ENCODE measurements at places on chromosomes 7 and 10.

- no peak for ATAC-seq
Observed at GRCh38 chr7:2028733-2029132, 204.0 kb downstream of the MAD1L1 start.

- no peak for ATAC-seq
Observed at GRCh38 chr7:127907110-127908040, 123.9 kb downstream of the LRRC4 start.

DNA sequence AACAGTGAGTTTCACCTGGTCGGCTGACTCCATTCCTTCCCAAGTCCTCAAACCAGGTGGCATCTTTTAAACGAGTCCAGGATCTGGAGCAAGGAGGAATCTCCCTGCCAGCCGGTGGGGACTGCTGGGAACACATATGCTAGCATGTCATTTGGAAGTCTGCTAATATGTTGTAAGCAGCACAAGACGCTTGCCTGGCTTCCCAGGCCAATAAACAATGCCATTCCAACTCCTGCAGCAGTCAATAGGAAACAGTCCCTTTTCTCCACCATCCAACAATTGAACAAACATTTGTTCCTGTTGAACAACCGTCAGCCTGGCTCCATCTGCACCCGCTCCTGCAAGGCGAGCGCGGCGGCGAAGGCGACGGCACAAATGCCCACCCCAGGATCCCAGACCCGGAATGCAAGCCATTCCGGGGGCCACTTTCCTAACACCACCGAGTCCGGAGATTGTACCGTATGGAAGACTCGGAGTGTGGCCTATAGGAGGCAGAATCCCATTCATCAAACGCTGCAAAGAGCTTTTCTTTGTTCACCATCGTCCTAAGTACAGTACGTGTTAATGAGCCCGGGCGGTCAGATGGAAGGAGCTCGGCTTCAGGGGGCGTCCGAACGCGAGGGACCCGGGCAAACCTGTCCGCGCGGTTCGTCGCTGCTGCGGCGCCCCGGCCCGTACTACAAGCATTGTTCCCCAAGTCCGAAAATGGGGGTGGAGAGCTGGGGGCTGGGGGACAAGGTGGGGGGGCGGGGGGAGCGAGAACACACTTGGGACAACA is 1.6 kb downstream of the FAM53B start:
- ATAC-seq: no peak

DNA sequence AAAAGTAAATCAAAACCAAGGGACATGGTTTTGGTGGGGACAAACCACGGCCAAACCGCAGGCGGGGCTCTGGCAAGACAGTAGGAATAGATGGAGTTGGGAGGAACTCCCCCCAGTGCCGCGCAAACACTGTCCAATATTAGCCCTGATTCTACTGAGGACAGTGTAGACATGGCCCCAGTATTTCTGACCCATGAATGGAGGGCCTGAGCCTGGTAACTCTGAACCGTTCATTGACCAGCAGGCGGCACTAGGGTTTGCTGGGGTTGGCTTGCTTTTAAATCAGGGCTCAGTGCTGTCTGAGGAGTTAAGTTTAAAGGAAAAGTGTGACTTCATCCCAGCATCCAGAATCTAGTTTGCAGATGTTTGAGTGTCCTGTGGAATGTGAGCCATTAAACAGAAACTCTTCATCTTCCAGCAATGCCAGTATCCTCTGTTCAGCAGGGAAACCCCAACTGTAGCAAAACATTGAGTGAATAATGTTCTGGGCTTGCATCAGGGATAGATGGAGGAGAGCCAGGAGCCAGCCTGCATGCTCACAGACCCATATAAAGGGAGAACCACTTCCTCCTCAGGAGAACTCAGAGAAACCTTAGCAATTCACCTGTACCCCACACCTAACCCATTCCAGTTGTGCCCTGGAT is 147.4 kb upstream of the PRSS58 start:
- no peak for ATAC-seq

DNA sequence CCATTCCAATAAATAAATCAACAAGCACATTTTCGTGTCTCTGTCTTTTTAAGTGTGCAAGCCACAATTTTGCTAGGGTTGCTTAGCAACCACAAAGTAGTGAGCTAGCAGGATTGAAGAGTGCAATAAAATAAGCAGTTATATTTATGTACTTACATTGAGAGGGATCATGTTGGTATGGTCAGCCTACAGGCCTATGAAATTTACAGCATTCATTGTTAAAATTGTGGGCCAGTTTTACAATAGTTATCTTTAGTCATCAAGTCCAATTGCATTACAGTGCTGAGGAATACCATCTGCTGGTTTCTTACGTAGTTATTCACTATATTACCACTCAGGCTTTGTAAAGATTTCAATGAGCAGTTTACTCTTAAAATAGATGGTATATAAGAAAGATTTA is 192.5 kb upstream of the POT1 start:
- no peak for ATAC-seq

DNA sequence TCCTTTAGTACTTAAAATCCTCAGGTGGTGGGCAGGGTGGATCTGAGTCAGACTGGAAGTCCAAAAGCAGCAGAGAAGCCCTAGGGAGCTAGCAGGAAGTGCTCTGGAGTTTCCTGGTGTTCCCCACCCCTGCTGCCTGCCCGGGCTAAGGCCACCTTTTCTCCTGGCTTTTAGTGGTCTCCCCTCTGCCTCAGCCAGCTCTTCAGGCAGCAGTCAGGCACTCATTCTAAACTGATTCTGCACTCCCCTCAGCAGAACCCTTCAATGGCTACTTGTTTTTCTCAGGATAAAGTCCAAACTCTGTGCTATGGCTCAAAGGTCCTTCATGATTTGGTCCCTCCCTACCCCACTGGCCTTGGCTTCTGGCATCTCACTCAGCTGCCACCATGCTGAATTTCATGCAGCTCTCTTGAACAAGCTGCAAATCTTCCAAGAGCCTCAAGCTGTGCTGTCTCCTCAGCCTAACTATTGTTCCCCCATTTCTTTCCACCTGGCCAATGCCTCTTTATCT is 28.9 kb upstream of the DNMBP start:
- ATAC-seq: peak; percentile 53

DNA sequence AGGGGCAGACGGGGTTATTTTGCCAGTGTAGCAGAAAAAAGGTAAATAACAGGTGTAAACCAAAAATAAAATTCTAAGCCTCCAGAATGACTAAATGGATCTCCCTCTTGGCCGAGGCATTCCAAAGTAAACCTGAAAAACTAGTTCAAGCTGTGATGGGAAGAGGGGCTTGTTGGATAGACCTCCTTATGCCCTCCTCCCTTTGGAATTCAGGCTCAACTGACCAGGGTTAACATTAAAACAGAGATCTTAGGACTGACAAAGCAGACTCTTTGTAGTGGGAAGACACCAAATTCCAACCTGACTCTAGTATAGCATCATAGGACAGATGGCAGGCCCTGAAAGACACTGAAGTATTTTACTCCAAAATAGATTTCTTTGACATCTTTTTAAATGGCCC is 113.8 kb upstream of the ITGB1 start:
- no peak for ATAC-seq

DNA sequence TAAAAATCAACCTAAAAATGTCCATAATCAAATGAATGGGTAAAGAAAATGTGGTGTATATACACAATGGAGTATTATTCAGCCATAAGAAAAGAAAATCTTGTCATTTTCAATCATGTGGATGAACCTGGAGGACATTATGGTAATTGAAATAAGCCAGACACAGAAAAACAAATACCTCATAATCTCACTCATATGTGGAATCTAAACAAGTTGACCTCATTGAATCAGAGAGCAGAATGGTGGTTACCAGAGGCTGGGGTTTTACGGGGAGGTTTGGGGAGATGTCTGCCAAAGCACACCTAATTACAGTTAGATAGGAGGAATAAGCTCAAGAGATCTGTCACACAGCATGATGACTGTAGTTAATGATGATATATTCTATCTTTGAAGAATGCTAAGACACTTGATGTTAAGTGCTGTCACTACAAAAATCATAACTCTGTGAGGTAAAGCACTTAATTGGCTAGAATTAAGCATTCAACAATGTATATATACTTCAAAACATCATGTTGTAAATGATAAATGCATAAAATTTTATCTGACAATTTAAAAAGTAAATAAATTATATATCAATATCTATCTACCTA is 39.1 kb upstream of the TNPO3 start:
- no peak for ATAC-seq

DNA sequence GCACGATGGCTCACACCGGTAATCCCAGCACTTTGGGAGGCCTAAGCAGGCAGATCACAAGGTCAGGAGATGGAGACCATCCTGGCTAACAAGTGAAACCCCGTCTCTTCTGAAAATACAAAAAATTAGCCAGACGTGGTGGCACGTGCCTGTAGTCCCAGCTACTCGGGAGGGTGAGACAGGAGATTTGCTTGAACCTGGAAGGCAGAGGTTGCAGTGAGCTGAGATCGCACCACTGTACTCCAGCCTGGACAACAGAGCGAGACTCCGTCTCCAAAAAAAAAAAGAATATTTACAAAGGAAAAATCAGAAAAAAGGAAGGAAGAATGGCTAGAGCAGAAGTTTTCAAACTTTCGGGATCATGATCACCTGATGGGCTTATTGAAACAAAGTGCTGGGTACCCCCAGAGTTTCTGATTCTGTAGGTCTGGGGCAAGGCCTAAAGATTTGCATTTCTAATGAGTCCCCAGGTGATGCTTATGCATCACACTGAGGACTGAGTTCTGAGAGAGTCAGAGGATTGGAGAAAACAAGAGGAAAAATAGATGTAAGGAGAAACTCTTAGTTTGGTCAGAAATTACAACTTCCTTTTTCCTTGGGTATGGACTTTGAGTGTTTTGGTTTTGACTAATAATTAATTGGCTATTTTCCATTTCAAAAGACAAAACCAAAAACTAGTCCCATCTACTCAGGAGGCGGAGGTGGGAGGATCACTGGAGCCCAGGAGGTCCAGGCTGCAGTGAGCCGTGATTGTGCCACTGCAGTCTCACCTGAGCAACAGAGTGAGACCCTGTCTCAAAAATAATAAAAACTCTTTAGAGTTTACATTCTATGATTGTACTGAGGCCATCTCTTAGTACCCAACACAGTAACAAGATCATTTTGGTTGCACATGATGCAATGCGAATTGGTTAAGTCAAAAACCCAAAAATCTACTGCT is 14.4 kb downstream of the MARCHF5 start:
- ATAC-seq: no peak

GRCh38 chr7:134667899-134668298 is 21.2 kb downstream of the BPGM start:
- no peak for ATAC-seq

- peak; percentile 51 for ATAC-seq
Observed at GRCh38 chr10:114304571-114305421, 65.7 kb downstream of the VWA2 start.

DNA sequence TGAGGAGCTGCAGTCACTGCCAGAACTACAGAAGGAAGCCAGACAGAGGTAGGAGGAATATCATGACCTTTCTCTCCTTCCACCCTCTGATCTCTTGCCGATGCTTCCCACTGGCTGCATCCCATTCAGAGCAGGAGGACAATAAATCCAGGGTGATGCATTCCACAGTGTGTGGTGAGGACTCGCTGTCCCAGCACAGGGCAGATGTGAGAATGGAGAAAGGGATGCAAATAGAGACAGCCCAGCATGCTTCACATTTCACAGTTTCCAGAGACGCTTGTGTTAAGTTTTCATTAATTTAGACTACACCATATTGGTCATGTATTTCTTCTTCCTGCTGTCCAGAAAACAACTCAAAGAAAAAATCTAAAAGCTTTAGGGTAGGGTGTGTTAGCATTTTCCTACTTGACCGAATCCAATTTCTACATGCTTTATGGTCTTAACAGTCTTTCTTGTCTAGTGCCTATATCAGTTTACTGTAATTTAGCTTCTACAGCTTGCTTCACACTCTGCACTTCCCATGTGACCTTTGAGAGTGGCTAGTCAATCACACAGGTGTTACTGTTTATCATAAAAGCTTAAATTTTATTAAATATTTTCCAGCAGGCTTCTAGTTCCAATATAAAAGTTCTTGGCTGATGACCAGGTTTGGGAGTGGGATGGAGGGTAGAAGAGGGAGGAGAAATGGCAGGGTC is 155.6 kb downstream of the RAPGEF5 start:
- no peak for ATAC-seq

- no peak for ATAC-seq
Observed at GRCh38 chr10:87594181-87594580, 65.5 kb upstream of the PAPSS2 start.

- no peak for ATAC-seq
Observed at GRCh38 chr10:103622935-103623574, 129.6 kb downstream of the NEURL1 start.

DNA sequence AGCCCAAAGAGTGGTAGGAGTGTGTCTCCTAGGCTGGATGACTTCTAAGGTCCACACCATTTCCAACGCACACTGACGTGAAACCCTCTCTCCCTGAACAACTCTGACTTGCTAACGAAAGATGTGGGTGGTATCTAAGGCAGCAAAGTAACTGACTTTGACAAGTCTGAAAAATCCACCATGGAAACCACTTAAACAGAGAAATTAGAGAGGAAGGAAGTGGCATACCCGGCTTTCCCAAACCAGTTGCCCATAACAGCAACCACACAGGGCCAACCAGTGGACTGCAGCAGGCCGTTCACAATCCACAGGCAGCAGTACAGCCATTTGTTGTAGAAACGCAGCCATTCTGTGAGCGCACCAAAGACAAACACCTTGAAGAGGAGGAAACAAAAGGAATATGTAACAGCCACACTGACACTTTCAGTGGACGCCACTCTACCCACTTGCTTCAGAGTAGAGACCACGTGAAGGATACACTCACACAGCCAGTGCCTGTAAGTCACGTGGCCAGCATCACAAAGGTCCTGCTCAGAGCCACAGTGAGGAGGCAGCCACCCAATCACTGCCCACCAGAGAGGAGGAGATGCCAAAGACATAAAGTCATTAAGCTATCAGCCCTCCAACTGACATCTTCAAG is 39.8 kb downstream of the SLC37A3 start:
- ATAC-seq: no peak

GRCh38 chr7:44796034-44796503 is 412 bp upstream of the PPIA start:
- peak; percentile 28 for ATAC-seq

GRCh38 chr10:68043030-68043429 is 32.1 kb downstream of the HERC4 start:
- ATAC-seq: no peak

- ATAC-seq: no peak
Observed at GRCh38 chr10:69842882-69843281, 41.2 kb downstream of the COL13A1 start.

DNA sequence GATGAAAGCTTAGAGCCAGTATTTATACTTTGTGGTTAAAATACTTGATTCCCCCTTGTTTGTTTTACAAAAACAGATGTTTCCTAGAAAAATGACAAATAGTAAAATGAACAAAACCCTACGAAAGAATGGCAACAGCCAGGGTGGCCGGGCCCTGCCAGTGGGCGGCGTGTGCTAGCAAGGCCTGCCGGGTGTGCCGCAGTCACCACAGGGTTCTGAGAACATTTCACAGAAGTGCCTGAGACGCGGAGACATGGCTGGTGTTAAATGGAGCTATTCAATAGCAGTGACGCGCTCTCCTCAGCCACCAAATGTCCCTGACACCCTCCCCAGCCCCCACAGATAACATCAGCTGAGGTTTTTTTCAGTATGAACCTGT is 14.5 kb downstream of the GPR146 start:
- no peak for ATAC-seq

GRCh38 chr7:132398253-132398925 is 177.9 kb downstream of the PLXNA4 start:
- no peak for ATAC-seq
